Sigmoid colon (tissue), 7 donors: ENCODE measurements at places on chromosomes 1 and 21. TPM values are rescaled to one million over a fixed set of nuclear protein-coding genes. Genes with fewer than 3 reads are reported as not detected.

DNA sequence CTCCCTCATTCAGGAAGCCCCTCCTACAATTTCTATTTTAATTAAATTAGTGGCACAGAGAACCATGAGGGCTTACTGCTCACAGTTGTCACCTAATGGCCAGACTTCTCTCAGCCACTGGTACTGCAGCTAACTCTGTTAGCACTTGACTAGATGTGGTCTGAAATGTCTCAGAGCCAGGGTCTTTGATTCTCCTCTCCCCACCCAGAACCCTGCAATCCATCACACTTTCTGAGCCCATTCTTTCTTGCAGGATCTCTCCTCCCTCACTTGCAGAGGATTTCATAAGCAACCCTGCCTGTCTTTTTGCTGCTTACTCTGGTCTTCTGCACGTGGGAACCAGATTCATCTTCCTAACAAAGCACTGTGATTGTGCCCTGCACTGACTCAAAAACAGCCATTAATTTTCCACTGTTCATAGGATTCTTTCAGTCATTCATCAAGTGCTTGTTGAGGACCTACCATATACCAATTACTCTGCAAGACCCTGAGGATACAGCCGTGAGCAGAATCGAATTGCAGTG is 108.4 kb downstream of the EDEM3 start:
- H3K27ac ChIP-seq: no peak overlapping the region
- no peak for DNase-seq
- no peak overlapping the region for H3K4me3 ChIP-seq
- peaks cover 6% of the 10 kb centered on the region for H3K4me1 ChIP-seq
- no peaks in the 10 kb centered on the region for H3K36me3 ChIP-seq
- H3K27me3 ChIP-seq: no peaks in the 10 kb centered on the region

GRCh38 chr1:1068517-1069055 is 5.5 kb downstream of the RNF223 start:
- H3K36me3 ChIP-seq: no peaks in the 10 kb centered on the region
- DNase-seq: no peak
- H3K4me3 ChIP-seq: peak overlapping the region; percentile 48
- H3K27ac ChIP-seq: no peak overlapping the region
- peaks cover 68% of the 10 kb centered on the region for H3K27me3 ChIP-seq

DNA sequence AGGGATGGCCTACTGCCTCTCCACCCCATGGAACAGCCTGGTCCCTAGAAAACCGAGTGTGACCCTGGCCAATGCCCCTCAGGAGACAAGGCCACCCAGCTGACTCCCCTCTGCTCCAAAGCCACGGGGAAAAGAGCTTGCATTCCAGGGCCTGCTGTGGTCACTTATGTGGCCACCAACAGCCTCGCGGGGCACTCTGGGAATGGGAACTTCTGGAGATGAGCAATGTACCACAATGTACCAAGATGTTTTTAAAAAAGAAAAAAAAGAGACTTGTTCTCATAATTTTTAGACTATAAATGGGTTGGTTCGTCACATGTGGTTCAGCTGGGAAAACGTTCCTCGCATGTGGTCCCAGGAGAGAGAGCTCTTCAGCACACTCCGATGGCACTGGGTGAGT is 62.8 kb downstream of the SLC66A1 start:
- H3K27me3 ChIP-seq: no peaks in the 10 kb centered on the region
- H3K27ac ChIP-seq: peak overlapping the region; percentile 48
- peaks cover 21% of the 10 kb centered on the region for H3K4me1 ChIP-seq
- no peak for DNase-seq

DNA sequence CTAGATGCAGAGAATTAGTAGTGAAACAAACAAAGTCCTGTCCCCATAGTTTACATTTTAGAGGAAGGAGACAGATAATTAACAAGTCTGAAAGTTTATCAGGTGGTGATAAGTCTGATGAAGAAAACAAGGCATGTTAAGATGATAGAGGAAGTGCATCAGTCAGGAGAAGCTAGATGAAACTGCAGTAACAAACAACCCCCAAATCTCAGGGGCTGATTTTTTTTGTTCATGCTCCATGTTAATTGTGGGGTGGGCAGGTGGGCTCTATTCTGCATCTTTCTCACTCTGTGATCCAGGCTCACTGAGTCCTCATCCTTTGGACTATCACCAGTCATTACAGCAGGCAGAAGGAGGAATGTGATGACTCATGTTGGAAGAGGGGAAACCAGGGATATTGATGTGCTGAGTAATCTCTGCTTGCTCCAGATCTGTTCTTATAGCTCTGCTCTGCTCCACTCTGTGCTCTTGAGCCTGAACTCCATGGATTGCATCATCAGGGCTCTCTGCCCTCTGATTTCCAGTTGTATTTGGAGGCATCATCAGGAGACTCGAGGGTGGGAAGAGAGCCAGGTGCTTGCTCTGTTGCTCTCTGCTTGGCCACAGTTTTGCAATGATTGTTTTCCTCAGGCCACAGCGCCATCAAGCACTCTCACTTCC is 166.9 kb downstream of the IER5 start:
- H3K4me3 ChIP-seq: no peak overlapping the region
- peak; percentile 65 for DNase-seq
- H3K27ac ChIP-seq: no peak overlapping the region
- H3K36me3 ChIP-seq: no peaks in the 10 kb centered on the region
- H3K4me1 ChIP-seq: no peaks in the 10 kb centered on the region
- no peaks in the 10 kb centered on the region for H3K27me3 ChIP-seq

DNA sequence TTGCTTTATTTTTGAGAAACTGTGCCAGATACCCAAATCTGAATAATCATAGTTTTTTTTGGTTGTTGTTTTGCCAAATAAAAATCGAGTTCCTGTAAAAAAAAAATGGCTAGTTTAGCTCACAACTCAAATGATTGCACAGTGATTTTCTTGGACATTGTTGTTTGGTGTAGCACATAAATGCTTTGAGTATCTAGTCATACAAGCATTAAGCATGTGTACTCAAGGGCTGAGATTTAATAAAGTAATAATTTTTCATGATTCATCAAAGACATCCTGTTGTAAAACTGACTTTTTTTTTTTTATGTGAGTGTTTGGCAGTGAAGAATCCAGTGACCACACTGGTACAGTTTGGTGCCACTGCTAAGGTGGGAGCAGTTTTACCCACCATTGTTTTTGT is 18.8 kb downstream of the ITSN1 start:
- no peaks in the 10 kb centered on the region for H3K27me3 ChIP-seq
- H3K27ac ChIP-seq: no peak overlapping the region
- peaks cover 42% of the 10 kb centered on the region for H3K4me1 ChIP-seq
- no peak for DNase-seq
- H3K36me3 ChIP-seq: no peaks in the 10 kb centered on the region

- no peak overlapping the region for H3K4me3 ChIP-seq
- H3K27ac ChIP-seq: peak overlapping the region; percentile 59
- no peaks in the 10 kb centered on the region for H3K36me3 ChIP-seq
- H3K4me1 ChIP-seq: peaks cover 54% of the 10 kb centered on the region
- no peaks in the 10 kb centered on the region for H3K27me3 ChIP-seq
Measured at GRCh38 chr1:61124696-61125095, 42.3 kb downstream of the NFIA start.

DNA sequence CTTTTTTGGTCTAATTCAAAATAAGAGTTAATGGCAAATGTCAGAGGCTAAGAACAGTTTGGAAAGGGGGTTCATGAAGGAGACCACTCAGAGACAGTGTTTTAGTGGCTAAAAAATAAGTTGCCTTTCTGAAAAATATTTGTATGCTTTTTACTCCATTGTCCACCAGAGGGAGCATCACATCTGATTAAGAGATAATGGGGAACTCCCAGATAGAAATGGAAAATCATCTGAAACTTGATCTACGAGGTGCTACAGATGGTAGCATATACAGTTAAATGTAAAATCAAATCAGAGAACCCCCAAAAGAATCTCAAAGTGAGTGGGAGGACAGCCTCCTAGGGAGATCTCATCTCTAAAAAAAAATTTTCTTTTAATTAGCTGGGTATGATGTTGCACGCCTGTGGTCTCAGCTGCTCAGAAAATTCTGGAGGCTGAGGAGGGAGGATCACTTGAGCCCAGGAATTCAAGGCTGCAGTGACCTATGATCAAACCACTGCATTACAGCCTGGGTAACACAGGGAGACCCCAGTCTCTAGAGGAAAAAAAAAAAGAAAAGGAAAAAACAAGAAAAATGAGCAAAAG is 9.7 kb downstream of the SMYD3 start:
- H3K4me3 ChIP-seq: no peak overlapping the region
- no peaks in the 10 kb centered on the region for H3K36me3 ChIP-seq
- no peaks in the 10 kb centered on the region for H3K4me1 ChIP-seq
- H3K27me3 ChIP-seq: no peaks in the 10 kb centered on the region
- DNase-seq: no peak

DNA sequence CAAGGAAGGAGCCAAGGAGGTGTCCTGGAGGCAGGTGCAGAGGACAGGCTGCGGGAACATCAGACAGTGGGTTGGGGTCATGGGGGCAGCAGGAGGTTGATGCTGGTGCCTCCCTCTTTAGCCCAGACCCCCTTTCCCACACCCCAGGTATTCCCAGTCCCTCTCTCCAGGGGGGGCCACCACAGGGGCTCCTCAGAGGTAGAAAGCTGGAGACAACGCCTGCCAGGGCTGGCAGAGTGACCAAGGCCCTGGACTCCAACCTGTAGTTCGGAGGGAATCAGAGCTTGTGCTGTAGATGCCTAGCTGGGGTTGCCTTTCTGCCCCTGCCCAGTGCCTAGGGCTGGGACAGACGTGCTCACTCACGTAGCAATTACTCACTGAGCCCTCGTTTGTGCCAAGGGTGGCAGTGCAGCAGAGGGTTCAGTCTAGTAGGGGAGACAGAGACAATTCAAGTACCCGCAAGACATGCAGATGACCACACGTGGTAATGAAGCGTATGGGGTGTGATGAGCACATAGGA is 148.2 kb downstream of the PTPRU start:
- H3K4me3 ChIP-seq: no peak overlapping the region
- peaks cover 2% of the 10 kb centered on the region for H3K27me3 ChIP-seq
- H3K36me3 ChIP-seq: no peaks in the 10 kb centered on the region
- no peak for DNase-seq

ATP6V1G3 gene
- not detected for total RNA-seq
